ENCODE measurements at places on chromosomes 7 and 10.

DNA sequence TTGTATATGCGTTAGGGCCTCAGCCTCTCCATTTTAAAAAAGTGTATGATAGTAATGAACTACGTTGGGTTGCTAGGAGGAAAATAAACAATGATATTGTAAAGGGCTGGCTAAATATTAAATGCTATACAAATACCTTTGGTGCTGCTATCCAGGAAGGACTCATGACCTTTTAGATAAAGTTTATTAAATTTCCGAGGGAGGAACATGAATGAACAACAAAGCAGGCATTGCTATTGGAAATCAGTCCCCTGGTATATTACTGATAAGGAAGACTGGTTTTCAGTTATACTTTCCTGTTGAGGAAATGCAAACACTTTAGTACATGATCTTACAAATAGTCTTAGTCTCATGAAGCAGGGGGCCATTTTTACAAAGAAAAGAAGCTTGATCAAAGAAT, 17.2 kb upstream of the AGR2 start:
- DNase-seq = no peak

GRCh38 chr7:104804696-104805095, 209.3 kb upstream of the KMT2E start:
- no peak for DNase-seq

DNA sequence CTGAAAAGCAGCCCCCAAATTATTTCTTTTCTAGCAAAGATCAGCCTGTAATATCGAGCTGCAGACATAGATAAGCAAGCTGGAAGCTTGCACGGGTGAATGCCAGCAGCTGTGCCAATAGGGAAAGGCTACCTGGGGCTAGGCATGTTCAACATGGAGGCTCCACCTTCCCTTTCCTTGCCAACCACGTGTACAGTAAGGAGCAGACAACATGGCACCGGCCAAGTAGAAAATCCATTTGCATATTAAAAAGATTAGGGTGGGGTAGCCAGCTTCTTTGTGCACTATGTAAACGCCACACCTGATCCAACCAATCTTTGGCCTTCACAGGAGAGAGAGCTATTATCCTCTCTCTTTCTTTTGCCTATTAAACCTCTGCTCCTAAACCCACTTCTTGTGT, 56.7 kb upstream of the SEPHS1 start:
- DNase-seq = no peak

DNA sequence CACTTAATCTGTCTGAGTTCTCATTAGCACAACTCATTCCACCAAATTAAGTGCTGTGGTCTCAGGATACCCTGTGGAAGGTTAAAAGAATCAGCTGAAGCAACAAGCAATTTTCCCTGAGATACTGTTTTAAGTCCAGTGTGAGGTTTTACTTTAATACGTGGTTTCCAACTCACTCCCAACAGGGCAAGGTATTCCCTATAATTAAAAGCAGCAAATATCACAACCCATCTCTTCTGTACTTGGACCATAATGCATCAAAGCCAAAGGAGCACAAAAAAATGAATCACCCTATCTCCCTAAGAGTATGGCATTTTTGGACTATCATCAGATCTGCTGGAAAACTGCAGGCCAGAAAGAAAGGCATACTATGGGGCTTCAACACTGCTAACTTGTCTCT, 4.9 kb downstream of the CADPS2 start:
- DNase-seq = no peak

DNA sequence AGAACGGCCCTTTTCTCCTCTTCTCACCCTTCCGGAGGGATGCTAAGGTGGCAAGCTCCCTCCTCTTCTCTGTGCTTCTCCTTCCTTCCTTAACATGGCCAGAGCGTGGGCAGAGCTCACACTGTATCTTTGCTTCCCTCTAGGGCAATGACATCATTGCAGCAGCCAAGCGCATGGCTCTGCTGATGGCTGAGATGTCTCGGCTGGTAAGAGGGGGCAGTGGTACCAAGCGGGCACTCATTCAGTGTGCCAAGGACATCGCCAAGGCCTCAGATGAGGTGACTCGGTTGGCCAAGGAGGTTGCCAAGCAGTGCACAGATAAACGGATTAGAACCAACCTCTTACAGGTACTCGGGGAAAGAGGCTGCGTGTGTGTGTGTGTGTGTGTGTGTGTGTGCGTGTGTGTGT, 36.6 kb downstream of the AP3M1 start:
- DNase-seq = no peak

DNA sequence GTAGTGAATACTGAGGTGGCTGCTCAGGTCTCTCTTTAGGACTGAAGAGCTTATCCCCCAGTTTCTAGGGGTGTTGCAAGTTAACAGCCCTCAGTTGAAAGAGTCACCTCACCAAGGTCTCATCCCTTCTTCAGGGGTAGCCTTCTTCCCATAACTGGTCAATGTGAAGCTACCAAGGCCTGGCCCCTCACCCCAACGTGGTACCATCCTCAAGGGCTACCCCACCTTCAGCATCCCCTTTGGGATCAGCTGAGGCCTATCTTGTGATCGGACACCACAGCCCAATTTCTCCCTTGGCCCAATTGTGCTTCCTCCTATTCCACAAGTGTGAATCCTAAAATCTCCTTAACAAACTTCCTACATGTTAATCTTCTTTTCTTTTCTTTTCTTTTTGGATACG, 289.5 kb upstream of the MKLN1 start:
- no peak for DNase-seq

DNA sequence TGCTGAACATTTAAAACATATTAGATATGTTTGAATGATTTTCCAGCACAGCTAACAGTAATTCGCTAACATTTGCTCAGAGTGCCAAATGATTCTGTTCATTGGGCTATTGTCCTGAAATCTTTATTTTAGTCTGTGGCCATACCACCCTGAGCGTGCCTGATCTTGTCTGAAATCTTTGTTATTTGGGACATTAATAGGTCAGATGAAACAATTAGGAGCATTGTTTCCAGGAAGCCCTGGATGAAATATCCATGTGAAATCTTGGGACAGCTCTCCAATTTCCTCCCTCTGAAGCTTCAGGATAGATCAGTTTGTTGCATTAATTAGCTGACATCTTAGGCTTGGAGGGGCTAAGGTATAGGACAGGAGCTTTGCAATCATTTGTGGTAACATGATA, 512.0 kb downstream of the KIF20B start:
- no peak for DNase-seq

GRCh38 chr10:101718690-101719275, 23.8 kb upstream of the FBXW4 start:
- no peak for DNase-seq

- peak; percentile 38 for DNase-seq
Measured at GRCh38 chr10:8498881-8499280, 444.4 kb downstream of the GATA3 start.

DNA sequence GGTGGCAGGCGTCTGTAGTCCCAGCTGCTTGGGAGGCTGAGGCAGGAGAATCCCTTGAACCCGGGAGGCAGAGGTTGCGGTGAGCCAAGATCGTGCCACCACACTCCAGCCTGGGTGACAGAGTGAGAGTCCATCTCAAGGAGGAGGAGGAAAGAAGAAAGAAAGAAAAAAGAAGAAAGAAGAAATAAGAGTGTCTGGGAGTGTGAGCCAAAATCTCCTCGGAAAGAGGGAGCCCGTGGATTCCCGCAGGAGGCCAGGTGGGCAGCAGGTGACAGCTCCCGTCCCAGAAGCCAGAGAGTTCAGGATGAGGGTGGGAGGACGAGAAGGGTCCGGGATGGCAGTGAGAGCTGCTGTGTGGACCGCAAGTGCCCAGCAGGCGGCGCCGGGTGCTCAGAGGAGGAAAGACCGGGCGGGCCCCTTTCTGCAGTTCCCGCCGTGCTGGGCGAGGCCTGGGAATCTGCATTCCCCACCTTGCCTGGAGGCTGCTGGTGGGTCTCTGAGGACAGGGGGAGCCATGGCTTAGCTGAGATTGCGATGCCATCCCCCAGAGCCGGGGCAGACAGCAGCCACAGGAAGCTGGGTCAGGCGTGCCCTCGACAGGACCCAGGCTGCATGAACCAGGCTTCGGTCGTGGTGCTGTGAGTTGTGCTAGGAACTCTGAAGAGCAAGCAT, 17.1 kb upstream of the AMZ1 start:
- peak; percentile 81 for DNase-seq

- DNase-seq = no peak
Measured at GRCh38 chr10:7659560-7659959, 7.2 kb downstream of the ITIH5 start.

- no peak for DNase-seq
Measured at GRCh38 chr7:100248483-100248882, 28.7 kb downstream of the PVRIG start.

- DNase-seq = no peak
Measured at GRCh38 chr10:14408139-14408538, 77.4 kb upstream of the FRMD4A start.

DNA sequence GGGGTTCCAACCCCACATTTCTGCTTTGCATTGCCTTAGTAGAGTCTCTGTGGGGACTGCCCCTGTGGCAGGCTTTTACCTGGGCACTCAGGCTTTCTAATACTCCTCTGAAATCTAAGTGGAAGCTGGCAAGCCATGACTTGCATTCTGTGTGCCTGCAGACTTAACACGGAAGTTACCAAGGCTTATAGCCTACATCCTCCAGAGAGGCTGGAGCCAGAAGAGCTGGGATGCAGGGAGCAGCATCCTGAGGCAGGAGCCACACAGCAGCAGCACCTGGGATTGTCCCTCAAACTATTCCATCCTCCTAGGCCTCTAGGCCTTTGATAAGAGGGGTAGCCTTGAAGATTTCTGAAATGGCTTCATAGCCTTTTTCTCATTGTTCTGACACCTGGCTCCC, 22.1 kb upstream of the ABCC2 start:
- no peak for DNase-seq

GRCh38 chr7:116588641-116589594, 64.1 kb downstream of the CAV1 start:
- DNase-seq = no peak

- no peak for DNase-seq
Measured at GRCh38 chr7:141073641-141074161, at the start of gene TMEM178B. TMEM178B (plus strand) TSS chr7:141074064.

- no peak for DNase-seq
Measured at GRCh38 chr10:113059371-113059780, 109.3 kb downstream of the TCF7L2 start.

DNA sequence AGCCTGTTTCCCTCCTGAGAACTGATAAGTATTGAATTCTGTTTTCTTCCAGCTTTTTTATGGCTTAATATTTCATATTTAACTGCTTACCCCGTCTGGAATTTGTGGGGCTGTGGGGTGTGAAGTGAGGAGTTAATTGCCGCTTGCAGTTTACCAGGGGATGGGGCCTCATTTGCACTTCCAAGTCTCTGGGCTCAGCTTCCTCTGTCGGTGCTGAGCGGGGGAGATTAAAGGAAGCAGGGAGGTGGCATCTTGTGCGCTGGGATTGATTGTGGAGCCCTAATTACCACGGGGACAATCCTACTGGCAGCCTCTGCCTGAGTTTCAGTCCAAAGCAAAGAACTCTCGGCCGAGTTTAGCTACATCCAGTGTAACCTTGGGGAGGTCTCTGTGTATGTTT, 33.4 kb downstream of the ELFN1 start:
- no peak for DNase-seq

DNA sequence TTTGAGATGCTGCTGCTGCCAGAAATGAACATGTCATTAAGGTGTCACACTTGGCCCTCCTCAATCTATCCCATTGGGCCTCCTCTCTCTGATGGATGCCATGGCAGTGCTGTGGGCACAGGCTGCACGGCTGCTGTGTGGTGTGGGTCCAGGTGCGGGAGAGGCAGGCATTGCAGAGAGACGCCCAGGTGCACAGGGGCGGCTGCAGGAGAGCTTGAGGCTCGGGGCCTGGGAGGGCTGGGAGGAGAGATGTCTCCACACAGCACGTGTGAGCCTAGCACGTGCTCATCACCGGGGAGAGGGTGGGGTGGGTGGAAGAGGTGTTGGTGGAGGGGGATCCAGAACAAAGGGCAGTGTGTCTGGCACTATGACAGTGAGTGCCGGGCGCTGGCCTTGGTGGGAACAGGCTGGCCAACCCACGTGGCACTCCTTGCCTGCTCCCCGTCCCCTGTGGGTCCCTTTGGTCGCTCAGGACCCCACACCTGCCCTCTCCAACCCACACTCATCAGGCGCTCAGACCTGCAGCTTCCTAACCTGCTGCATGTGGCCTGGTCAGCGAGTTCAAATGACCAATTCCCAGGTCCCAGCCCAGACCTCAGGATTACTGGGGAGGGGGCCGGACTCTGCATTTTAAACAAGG, 39.9 kb upstream of the BNIP3 start:
- DNase-seq = no peak

DNA sequence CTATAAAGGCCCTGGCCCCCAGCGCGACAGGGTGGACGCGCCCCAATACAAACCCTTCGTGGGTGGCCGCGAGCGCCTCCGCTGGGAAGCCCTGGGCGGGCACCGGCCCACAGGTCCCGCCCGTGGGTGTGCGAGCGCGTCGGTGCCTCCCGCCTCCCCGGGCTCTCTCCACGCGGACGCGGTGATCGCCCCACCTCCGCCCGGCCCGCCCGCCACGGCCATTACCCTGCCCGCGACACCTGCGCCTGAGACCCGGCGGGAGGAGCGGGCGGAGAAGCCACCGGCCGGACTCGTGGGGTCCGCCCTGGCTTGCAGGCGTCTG, 81.2 kb downstream of the PAX2 start:
- no peak for DNase-seq

DNA sequence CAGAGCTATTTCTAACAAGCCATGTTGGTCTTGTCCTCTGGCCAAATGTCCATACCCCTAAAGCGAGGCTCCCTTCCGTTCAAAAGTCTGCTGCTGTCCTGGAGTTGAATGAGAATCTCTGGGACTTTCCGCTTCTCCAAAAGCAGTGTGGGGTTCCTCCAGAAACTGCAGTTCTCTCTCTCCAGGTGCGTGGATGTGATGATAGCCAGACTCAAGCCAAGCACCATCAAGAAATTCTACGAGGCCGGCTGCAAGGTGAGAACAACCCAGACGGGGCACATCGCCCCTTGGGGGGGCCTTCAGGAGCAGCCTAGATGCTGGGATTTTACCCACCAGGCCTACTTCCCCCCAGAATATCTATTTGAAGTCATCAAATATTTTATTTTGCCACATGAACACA, 26.5 kb downstream of the BTBD16 start:
- no peak for DNase-seq

GRCh38 chr7:143223784-143224183, 1.9 kb downstream of the TAS2R40 start:
- DNase-seq = no peak

DNA sequence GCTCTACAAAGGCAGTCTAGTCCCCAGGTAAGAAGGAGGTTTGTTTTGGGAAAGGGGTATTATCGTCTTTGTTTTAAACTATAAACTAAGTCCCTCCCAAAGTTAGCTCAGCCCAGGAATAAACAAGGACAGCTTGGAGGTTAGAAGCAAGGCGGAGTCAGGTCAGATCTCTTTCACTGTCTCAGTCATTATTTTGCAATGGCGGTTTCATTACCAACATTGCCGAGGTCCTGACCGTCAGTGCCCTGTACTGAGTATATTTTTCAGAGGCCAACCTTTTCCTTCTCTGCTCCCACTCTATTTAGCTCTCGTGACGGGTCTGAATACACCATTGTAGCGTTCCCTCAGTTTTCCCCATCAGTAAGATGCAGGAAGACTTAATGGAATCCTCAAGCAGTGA, 184.5 kb downstream of the PRKCQ start:
- no peak for DNase-seq

DNA sequence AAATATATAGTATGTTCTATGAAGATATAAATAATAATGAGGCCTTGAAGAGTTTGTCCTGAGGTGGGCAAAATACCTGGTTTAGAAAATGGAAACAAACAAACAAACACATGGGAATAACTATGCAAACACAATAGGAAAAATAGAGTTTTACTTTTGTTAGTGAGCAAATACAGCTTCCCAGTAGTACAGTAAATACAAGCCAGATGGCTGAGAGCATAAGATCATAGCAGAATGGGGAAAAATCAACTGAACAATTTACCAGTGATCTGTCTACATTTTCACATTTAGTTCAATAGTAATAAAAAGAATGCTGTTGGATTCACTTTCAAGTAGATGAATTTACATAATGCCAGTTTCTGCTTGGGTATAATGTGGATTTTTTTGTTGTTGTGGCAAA, 45.1 kb downstream of the ADD3 start:
- DNase-seq = no peak

Measured in activated T-cell treated with anti-CD3 and anti-CD28 coated beads, Interleukin-2, amount 50 U/mL, for 48 hours (primary cell).